ENCODE measurements at places on chromosomes 4 and X.

GRCh38 chr4:15794905-15795304 lies 16.8 kb downstream of the CD38 start:
- no peak for DNase-seq

- no peak for DNase-seq
These were observed 17.4 kb downstream of the GALNT7 start for GRCh38 chr4:173185847-173186510.

DNA sequence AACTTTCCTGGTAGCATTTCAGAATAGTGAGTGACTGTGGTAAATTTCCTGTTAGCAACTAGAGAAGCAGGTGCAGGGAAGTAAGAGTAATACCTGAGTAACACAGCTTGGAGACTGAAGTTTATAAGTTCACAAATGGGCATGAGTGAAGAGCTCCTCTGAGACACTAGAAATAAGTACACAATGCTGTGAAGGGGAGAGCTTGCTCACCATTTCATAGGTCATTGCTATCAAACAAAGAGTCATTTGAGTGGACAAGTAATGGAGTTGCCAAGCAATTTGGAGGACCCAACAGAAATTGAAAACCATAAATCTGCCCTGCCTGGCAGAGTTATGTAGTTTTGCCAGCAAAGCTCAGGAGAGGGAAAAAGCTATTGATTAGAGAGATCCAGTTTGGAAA lies 523.6 kb downstream of the TRAM1L1 start:
- DNase-seq = no peak

- DNase-seq = no peak
These were observed 29.8 kb upstream of the HPGDS start for GRCh38 chr4:94372228-94372978.

DNA sequence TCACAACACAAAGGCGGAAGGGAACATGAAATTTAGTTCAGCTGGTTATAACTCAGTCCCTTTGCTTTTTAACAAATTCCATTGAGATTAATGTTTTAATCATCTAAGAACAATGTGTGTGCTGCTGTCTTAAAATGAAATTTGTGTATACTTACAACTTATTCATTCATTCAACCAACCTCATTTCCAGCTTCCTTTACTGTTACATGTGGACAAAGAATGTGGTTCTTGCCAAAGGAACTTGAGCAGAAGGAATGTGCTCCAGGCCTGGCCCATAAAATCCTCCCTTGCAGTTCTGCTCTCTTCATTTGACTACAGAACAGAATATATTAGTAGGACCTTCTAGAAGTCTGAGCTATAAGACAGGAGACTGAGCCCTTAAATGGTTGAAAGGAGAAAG lies 176.8 kb upstream of the GLRA2 start:
- DNase-seq = no peak

DNA sequence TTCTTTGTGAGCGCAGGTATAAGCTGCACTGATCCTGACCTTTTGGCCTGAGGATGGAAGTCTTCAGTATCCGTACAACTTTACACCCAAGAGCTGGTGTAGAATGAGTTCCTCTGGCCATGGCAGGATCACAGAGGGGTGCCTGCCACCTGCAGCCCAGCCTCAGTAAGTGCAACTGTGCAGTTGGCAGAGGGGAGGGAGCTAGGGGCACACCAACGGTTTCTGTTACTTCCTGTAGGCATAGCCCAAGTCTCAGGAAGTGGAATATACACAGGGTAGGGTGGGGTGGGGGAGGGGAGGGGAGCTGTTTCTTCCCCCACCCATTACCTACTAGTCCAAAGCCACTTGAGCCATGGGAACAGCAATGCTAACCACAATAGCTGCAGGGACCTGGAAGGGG lies 85.4 kb upstream of the GBA3 start:
- DNase-seq = no peak
